NCI-H2081 (cell line): ENCODE measurements at places on chromosomes 4 and X.

- DNase-seq = peak; percentile 38
Observed at GRCh38 chrX:19332983-19333382, 10.7 kb upstream of the PDHA1 start.

DNA sequence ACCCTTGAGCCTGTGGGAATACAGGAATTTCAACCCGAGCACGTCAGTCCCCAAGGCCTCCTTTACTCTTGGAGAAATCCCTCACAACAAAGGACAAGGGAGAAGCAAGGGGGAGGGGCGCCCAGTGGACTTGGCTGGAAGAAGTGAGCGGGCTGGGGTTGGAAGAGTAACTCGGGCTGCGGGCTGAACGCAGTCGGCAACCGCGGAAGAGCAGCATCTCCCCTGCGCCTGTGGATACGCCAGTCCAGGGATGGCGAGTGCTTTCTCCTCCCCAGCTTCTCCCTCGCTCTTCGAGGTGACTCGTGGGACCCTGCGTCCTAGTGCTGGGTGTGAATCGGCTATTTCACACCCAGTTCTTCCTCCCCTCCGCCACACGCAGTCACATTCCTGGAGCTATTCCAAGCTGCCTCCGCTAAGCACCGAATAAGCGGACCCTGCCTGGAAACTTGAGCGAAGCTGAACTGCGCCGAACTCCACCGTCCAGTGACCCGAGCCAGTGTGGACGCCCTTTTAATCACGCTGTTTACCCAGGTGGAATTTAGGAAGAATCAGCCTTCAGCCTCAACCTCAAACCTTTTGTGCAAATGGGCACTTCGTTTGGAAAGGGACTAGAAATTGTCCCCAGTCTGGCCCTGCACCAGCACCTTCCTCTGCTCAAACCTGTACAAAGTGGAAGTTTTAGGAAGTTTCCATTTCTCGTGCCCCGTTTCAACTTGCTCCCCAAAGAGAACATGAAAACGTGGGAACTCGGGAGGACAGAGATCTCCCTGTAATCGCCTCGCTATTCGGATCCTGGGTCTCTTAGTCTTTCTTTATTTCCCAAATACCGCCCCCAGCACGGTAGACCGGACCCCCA is 64.3 kb upstream of the WDR17 start:
- peak; percentile 43 for DNase-seq

DNA sequence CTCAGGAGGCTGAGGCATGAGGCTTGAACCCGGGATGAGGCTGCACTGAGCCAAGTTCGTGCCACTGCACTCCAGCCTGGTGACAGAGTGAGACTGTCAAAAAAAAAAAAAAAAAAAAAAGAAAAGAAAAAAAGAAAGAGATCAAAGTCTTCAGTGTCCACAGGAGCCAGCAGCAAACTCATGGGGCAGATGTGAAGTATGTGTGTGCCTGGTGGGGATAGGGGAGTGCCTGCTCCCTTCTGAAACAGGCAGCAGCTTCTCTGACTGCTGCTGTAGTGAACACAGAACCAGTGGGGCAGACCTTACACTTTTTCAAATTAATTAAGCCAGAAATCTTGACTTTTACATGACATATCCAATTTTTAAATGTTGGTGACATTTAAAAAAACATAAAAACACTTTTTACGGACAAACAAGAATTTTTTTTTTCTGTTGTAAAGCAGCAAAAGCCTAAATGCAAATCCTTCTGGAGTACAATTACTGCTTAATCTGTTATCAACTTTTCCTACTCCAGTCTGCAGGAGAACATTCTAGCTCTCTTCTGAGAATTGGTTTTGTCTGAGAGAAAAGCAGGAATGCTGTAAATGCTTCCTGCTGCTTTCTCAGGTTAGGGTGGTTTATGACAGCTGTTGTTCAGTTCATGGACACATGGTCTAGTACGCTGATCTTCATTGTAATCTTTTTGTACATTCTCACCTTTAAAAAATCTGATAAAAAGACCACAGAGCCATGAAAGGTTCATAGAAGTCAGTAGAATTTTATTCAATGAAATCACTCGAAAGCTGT is 311.1 kb downstream of the CAMK2D start:
- DNase-seq = no peak

GRCh38 chr4:140037353-140038030 is 116.5 kb downstream of the MAML3 start:
- DNase-seq = no peak

DNA sequence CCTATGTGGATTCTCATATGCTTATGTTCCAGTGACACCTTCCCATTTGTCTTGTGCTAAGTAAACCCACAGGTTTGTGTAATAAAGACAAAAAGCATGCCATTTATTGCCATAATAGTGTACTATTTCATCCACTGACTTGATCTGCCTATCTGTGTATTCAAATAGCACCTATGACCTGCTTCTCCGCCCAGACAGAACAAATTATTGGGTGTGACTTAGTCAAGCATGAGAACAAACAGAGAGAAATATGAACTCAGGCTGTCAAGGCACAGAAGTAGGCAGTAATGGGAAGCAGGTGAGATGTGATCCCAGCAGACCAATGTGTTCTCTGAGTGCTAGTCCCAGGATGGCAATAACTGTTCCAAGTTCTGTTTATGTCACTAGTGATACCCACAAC is 25.4 kb downstream of the ELOVL6 start:
- DNase-seq = peak; percentile 87

DNA sequence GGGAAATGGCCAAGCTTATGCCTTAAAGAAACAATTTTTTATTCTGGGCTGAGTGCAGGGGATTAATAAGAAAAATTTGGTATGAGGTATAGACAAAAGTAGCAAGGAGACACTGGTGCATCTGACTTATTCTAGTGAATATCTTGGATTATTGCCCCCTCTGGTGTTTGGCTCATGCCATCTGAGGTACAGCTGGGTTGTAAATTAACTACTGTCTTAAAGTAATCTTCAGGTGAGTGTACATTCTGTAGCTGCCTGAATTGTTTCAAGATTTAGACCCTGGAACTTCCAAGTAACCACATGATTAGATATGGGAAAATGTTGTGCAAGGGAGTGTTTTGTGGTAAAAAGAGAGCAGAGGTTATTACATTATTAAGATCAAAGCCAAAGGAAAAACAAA is 988.7 kb downstream of the FAM133A start:
- DNase-seq = peak; percentile 3

GRCh38 chr4:20591571-20591970 is 108.7 kb upstream of the PACRGL start:
- DNase-seq = no peak

DNA sequence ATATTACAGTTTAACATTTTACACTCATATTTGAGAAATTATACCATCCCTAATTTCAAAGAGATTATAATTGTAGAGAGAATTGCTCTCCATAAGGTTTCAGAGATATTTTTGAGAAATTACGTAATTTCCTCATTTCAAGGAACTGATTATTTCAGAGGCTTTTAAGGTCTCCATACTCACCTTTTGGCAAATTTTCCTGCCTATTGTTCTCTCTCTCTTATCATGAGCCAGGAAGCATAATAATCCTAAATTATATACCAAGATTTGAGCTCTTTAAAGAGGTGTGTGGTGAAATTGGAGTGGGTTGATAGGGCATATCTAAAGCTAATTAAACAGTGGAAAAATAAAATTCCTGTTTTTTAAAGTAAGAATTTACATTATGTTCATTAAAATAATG is 248.9 kb upstream of the FTHL17 start:
- no peak for DNase-seq

GRCh38 chr4:74218201-74218600 is 60.3 kb downstream of the MTHFD2L start:
- no peak for DNase-seq

GRCh38 chrX:49072712-49073095 is 1.1 kb downstream of the PRAF2 start:
- DNase-seq = no peak

DNA sequence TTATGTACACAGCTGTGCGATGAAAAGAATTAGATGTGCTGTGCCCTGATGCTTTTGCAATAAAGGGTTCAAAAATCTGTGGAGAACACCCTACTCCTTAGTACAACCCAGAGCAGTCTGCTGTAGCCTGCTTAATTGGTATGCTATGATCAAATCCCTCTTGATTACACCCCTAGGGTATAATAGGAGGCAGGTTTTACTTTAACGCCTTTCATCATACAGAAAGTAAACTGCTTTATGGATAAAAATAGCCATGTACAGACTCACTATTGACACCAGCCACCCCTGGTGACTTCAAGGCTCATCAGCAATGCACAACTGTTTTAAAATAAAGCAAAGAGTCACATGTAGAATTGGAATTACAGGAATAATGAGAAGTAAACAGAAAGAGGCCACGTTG is 315.3 kb downstream of the DMD start:
- DNase-seq = peak; percentile 66

DNA sequence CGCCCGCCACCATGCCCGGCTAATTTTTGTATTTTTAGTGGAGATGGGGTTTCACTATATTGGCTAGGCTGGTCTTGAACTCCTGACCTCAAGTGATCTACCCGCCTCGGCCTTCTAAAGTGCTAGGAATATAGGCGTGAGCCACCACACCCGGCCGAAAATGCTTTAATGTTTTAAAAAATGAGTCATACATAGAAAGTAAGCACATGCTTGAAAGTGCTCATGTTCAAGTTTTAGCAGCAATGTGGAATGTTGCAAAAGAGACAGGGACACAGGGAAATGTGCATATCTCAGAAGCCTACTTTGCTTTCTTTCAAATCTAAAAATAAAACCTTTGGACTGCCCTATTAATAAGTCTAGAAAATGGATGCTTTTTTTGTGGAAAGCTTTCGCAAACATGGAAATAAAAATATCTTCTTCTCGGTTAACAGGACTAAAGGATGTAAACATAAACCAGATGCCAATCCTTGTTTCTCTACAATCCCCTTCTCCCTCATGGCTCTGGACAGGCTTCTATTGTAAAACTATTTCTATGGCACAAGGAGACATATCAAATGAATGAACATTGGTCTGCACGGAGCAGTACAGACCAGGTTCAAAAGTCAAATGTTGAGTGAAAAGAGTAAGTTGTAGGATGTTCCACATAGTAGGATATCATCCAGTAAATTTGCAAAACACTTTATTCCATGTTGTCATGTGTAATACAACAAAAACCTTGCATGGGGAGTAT is 15.0 kb downstream of the MECP2 start:
- no peak for DNase-seq

DNA sequence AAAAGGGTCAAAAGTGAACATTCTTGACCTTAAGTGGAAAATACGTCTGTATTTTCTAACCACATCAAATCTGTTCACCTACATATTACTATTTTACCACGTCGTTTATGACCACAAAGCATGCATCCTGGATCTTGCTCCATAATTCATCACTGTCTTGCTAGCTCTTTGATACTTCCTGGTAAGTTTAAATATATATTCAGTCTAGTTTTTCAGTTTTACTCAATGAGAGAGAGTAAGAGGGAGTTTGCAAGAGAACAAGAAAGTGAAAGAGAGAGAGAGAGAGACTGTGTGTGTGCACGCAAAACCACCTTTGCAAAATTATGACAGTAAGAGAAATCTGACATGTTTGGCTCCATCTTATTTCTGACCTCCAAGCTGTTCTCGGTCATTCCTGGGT is 173.7 kb upstream of the GALNTL6 start:
- DNase-seq = no peak

- no peak for DNase-seq
Observed at GRCh38 chr4:52852041-52852440, 10.1 kb upstream of the RASL11B start.

DNA sequence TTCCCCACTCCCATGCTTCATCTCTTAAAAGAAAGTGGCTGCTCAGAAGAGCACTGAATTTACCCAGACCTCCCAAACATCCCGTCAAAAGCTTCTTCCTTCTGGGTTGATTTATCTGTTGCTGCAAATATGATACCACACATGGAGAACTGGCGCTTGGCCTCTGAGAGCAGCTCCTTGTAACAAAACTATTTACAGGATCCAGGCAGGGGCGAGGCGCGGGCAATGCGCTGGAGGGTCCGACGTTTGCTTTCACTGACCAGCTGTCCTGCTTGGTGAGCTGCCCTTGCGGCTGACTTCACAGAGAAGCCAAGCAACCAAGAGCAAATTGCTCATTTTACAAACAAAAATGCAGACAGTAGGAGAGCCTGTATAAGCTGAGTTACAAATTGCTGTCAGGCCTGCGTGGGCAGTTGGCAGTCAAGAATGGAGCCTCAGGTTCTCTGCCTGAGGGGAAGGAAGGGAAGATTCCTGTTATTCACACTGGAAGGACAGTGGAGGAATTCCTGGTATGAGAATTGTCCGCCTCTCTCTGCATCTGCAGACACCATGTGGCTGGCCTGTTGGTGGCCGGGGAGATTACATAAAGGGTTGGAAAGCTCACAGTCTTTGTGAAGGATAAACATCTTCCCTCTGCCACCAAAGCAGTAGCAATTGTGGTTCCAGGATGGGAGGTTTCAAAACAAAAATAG is 192.2 kb upstream of the LEF1 start:
- no peak for DNase-seq

GRCh38 chrX:9164086-9164485 is 130.2 kb upstream of the FAM9B start:
- DNase-seq = no peak

- no peak for DNase-seq
Observed at GRCh38 chrX:152136312-152136711, 2.1 kb downstream of the MAGEA10 start.

- no peak for DNase-seq
Observed at GRCh38 chrX:29661290-29661689, 554.1 kb upstream of the MAGEB2 start.

DNA sequence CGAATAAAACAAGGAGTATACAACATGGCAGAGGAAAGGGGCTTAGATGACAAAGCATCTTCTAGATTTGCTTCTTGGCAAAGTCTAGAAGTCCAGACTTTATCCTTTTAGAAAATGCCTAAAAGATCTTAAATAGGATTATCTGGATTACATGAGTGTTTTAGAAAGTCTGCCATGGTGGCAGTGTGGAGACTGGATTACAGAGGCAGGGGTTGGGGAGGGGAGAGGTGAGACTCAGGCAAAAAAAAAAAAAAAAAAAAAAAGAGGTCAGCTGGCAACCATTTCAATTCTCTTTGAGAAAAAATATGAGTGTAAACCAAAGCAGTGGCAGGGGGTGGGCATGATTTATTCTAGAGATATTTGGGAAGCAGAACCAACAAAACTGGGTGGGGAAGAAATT is 17.4 kb downstream of the ZNF827 start:
- DNase-seq = no peak

- peak; percentile 26 for DNase-seq
Observed at GRCh38 chrX:30971774-30972603, 82.9 kb upstream of the TAB3 start.

DNA sequence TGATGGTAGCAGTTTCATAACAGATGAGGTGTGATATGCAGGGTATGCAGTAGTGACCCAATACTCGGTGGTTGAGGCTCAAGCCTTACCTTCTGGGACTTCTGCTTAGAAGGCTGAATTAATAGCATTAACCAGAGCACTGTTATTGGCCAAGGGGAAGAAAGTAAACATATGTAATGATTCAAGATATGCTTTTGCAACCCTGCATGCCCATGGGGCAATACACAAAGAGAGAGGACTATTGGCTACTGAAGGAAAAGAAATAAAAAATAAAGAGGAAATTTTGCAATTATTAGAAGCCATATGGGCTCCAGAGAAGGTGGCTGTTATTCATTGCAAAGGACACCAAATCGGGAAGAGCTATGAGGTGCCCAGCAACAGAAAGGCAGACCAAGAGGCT is 8.7 kb downstream of the GAGE10 start:
- no peak for DNase-seq
